ENCODE measurements at places on chromosomes 6 and 20.

DNA sequence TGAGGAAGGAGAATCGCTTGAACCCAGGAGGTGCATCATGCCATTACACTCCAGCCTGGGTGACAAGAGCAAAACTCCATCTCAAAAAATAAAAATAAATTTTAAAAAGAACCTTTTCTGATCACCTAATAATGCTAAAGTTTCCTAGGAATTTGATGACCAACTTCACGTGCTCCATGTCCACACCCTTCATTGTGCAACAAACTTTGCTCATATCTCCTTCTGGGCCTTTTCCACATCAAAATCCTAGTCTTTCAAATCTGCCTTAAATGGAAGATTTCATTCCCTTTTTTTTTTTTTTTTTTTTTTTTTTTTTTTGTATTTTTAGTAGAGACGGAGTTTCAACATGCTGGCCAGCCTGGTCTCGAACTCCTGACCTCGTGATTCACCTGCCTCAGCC lies 112.5 kb upstream of the LOC128125822 start:
- no peak for DNase-seq

DNA sequence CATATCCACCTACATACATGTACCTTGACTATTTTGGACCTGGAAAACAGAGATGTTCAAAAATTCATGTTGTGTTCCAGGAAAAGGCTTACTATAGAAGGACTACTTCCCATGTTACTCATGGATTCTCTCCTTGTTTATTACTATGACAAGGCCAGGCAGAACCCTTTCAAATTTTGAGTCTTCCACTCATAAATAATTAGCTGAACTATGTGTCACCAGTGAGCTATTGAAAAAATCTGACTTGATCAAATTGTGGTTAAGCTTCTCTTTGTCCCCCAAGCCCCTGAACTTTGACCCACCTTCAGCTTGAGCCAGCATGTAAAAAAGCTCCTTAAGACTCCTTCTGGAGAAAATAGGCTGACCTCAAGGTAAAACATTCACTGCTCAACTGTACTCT lies 1142.8 kb upstream of the EYS start:
- DNase-seq = no peak

GRCh38 chr6:27886073-27886472 lies 26.1 kb downstream of the OR2B2 start:
- no peak for DNase-seq

GRCh38 chr20:33645072-33645358 lies 17.1 kb upstream of the C20orf144 start:
- no peak for DNase-seq

All from right renal cortex interstitium (tissue), 3 donors.